T-cell (primary cell): ENCODE measurements at places on chromosomes 11 and 22.

DNA sequence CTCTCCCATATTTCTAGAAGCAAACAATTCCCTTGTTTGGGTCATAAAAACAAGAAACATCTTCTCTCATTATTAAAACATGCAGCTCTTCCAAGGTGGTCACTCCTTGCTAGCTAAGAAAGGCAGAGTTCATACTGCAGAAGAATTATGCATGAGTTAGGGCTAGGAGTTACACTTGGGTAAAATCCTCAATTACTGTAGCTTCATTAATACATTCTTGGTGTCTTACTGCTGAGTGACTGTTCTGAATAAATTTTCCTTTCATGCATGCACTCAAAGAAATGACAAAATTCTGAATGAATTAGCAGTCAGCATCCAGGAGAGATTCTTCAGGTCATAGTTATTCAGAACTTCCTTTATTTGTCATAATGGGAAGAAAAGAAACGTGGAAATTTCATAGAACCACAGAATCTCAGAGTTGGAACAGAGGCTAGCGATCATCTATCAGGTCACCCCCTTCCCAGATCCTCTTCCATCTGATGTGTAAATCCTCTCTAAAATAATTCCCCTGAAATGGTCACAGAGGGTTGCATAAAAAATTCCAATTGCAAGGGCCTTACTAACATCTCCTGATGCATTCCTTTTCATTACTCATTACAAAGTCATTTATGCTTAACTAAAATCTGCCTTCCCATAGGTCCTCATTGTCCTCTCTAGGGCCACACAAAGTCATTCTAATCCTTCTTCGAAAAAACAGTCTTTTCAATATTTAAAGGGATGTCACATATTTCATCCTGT, 771.5 kb downstream of the DLG2 start:
- no peak for DNase-seq

DNA sequence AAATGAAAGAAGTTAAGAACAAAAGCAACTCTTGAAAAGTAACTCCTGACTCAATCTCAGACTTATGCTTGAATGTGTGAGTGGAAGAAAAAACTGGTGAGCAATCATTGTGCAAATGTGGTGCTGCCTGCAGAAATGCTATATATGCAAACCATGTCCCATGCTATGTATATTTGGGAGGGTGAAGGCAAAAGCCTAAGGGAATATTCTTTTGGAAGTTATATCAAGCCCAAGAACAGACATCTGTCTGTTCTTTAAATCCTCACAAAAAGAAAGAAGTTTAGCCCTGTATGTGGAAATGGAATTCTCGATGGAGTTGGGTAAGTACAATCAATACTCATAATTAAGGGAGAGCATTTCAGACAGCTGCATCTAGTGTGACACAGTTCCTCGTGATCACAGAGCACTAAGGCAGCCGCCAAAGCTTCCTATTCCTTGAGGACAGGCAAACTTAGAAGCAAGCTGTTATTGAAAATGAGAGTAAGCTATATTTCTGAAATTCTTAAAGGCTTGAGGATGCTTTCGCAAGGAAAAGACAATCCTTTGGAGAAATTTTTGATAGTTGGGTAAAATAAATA, 406.5 kb upstream of the CHORDC1 start:
- DNase-seq = no peak

DNA sequence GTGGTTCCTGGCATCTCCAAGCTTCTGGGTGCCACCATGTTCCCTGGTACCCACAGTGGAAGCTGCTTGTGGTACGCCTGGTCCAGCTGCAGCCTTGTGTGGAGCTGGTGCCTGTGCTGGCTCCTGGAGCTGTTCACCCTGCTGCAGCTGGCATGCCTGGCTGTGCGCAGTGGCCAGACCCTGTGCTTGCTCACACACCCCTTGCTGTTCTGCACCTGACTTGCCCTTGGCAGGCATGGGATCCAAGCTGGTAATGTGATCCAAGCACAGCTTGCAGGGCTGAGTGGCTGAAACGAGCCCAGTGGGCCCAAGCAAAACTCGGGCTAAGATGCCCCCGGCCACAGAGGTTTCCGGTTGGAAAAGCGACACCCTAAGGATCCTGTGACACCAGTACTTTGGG, 104.7 kb upstream of the CLMP start:
- DNase-seq = no peak

DNA sequence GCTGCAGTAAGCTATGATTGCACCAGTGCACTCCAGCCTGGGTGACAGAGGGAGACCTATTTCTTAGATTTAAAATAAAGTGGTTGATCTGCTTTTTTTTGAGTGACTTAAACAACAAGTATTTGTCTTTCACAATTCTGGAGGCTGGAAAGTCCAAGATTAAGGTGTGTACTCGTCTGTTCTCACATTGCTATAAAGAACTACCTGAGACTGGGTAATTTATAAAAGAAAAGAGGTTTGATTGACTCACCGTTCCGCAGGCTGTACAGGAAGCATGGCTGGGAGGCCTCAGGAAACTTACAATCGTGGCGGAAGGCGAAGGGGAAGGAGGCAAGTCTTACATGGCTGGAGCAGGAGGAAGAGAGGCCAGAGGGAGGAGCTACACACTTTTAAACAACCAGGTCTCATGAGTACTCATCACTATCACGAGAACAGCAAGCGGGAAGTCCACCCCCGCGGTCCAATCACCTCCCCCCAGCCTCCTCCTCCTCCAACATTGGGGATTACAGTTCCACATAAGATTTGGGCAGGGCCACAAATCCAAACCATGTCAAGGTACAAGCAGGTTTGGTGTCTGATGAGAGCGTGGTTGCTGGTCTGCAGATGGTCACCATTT, 19.7 kb upstream of the OSBPL5 start:
- DNase-seq = no peak

- DNase-seq = no peak
Observed at GRCh38 chr22:30855677-30856518, 112.7 kb downstream of the MORC2 start.

DNA sequence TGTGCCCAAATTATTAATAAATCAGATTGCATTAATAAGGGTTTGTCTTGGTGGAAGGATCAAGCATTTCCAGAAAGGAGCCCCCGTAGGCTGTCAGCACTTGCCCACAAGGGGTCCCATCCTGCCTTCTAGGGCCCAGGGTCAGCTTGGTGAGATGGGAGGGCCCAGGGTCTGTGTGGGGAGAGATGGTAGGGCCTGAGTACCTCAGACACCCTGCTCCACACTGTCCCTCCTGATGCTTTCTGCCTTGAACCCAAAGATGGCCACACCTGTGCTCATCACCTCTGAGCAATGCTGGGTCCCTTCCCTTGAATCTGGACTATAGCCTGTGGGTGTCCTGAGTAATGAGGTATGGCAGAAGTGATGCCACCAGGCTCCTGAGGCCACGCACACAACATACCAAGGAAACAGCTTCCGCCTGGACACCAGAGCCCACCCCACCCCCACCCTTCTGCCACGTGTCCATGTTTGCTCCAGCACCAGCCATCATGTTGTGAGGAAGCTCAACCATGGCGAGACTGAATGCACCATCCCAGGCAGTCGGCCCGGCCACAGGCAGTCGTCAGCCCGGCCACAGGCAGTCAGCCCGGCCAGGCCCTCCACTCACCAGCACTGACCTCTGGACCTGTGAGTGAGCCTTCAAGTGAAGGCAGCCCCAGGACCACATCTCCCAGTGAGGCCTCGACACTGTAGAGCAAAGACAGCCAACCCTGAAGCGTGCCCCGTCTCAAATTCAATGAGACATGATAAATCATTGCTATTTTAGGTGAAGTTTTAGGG, 6.8 kb downstream of the BET1L start:
- no peak for DNase-seq

- no peak for DNase-seq
Observed at GRCh38 chr11:64608046-64608445, 17.0 kb downstream of the SLC22A12 start.

DNA sequence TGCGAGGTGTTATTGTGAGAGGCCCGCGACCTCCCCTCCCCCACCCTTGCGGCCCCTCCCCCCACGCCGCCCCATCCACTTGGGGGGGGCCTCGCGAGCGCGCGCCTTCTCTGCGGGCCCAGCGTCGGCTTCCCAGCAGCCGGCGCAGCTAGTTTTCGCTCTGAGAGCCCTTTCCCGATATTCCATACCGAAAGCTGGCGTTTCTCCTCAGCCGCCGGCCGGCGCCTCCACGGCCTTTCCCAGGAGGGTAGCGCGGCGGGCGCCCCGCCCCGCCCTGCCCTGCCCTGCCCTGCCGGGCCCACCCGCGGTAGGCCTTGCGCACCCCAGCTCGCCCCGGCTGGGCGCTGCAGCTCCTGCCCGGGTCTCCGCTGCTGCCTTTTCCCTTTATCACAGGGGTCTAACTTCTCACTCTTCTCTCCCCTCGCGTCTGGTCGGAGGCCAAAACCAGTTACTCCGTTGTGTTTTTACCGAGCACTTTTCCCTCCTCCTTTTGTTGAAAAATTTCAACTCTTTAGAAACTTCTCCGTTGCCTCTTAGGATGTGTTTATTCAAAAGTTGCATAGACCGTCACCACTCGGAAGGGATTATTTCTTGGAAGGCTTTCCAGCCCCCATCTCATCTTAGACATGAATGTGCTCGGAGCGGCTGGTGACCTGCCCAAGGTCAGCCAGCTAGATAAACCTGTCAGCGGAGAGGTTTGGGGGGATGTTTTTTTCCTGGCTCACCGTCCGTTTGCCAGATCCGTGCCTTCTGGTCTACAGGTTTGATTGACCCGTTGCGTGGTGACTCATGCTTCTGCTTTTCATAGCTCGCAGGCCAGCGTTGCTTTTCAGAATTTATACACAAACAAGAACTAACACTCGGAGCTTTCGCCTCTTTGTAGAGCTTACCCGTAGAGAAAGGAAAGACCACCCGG, 648 bp downstream of the PAFAH1B2 start:
- DNase-seq = peak; percentile 14

GRCh38 chr22:35150183-35151107, 84.5 kb downstream of the ISX start:
- DNase-seq = peak; percentile 43

GRCh38 chr22:45544588-45545170, 42.0 kb downstream of the FBLN1 start:
- DNase-seq = no peak

- DNase-seq = no peak
Observed at GRCh38 chr11:60954421-60954820, 2.4 kb upstream of the SLC15A3 start.

DNA sequence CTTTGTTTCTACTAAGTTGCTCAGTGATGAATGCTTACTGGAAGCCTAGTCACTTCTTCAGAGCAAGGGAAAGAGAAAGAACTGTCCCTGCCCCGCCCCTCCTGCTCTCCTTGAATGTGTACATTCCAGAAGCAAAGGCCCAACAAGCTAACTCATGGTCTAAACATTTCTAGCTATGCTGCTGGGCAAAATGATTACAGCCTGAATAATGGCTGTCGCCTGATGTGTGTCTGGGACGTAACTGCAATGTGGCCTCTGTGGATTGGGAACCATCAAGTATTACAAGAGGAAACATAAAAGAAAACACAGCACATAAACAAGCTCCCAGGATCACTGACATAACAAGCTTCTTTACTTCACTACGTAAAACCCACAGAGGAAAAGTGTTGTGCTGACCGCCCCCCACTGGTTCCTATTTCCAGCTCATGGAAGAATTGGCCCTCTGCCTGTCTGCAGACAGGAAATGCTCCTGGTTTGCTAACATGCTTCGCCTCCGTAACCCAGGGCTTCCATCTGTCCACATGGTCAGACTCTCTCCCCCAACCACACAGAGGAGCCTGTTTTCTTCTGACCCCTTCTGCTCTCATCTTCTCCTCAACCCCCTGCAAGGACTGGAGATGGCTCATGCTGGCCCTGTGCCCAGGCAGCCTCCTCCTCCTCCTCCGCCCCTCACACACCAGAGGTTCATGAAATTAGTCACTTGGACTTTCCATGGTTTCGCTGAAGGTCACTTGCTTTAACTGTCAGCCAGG, 187.2 kb downstream of the MAML2 start:
- no peak for DNase-seq

GRCh38 chr11:2793701-2794045, 91.9 kb downstream of the CDKN1C start:
- no peak for DNase-seq

- no peak for DNase-seq
Observed at GRCh38 chr11:27427183-27427980, 45.2 kb downstream of the LGR4 start.

DNA sequence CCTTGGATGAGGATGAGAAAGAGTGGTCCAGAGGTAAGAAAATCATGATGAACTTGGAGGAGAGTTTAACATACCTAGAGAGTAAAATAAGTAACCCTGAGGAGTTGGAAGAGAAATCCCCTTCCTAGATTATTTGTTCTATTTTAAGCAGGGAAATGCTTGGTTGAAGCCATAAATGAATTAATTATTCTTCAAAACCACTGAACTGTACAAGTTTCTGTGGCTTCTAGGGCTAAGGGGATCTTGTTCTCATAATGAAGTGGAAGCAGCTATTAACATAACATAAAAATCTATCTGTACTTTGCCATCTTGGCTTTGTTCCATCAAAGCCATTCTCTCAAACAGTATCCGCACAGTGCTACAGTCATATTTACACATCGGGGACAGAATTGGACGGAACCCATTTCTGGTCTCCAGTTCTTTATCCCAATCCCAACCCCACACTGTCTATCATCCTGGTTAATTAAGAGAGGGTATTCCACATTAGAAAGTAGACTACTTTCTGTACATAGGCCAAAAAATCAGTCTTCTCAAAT, 14.5 kb upstream of the ARHGAP42 start:
- no peak for DNase-seq

- DNase-seq = no peak
Observed at GRCh38 chr11:62353841-62354240, 16.6 kb downstream of the ASRGL1 start.

- DNase-seq = no peak
Observed at GRCh38 chr22:27152033-27152432, 494.6 kb downstream of the MIAT start.

DNA sequence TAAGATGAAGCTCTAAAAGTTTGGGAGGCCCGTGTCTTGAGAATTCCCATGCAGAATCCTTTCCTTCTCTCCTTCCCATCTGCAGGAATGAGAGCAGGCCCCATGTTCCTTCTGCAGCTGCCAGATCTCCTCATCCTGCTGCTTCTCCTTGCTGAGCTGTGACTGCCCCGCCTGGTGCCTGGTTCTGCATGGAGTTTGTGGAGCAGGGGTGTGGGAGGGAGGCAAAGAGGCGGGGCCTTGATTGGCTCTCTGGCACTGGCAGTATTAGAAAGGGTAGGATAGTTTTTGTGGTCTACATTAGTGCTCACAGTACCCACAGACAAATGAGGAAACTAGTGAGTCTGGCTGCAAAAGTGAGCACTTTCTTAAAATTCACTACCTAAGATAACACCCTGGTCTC, 91.1 kb upstream of the CLPB start:
- DNase-seq = no peak

- no peak for DNase-seq
Observed at GRCh38 chr11:63868399-63869064, 29.6 kb downstream of the MARK2 start.

- DNase-seq = no peak
Observed at GRCh38 chr11:68402355-68403031, 58.1 kb upstream of the PPP6R3 start.

- no peak for DNase-seq
Observed at GRCh38 chr11:126808296-126808695, 192.3 kb downstream of the KIRREL3 start.
